ENCODE measurements at places on chromosomes 13 and 19. TPM values are rescaled to one million over a fixed set of nuclear protein-coding genes. Genes with fewer than 3 reads are reported as not detected.

Gene MIA
- not detected for total RNA-seq

Gene SBK2
- 6.6 TPM for total RNA-seq

DNA sequence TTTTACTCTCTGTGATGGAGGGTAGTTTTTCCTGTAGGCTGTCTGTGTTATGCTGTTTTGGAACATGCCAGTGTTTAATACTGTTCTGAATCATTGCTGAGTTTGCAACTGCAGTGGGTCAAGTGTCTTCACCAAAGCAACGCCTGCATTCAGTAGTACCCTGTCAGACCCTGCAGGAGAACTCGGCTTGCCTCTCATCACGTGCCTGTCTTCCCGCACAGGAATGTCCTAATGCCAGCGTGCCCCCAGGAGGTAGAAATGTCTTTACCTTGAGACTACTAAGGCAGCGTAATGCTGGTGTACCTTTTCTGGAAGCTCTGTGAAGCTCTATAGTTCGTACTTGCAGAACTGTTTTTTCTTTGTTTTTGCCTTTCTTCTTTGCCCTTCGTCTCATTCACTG lies 42.3 kb downstream of the POLR1D start:
- DNase-seq: peak; percentile 64

DNA sequence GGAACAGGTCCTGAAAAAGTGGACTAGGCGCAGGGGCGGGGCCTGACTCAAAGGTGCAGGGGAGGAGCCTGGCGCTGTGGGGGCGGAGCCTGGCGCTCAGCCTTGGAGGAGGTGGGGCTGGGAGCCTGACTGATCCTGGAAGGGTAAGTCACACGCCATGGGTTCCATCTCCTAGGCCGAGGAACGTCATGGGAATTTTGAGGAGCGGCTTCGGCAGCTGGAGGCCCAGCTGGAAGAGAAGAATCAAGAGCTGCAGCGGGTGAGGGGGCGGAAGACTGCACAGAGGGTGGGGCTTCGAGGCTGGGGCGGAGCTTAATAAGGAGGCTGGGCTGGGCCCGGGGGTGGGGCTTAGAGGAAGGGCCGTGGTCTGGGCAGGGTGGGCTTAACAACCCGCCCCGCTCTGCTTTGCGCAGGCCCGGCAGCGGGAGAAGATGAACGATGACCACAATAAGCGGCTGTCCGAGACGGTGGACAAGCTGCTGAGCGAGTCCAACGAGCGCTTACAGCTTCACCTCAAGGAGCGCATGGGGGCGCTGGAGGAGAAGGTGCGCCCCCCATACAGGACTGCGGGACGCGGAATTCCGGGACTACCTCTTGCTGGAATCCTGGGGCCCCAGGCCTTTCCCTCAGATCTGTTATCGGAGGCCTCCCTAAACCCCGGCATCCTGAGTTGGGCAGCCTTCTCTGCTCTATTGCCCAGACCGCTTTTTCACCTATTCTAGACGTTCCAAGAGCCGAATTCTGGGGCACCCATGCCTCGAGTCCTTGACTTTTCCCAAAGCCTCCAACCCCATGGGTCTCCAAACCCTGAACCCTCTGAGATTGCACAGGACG lies 14.5 kb downstream of the PPFIA3 start:
- DNase-seq: peak; percentile 95

GRCh38 chr13:29543230-29544215 lies 52.0 kb downstream of the SLC7A1 start:
- peak; percentile 71 for DNase-seq

Measured in endodermal cell (in vitro differentiated cells).